IPS-NIHi11 (cell line): ENCODE measurements at places on chromosomes 11 and 22.

DNA sequence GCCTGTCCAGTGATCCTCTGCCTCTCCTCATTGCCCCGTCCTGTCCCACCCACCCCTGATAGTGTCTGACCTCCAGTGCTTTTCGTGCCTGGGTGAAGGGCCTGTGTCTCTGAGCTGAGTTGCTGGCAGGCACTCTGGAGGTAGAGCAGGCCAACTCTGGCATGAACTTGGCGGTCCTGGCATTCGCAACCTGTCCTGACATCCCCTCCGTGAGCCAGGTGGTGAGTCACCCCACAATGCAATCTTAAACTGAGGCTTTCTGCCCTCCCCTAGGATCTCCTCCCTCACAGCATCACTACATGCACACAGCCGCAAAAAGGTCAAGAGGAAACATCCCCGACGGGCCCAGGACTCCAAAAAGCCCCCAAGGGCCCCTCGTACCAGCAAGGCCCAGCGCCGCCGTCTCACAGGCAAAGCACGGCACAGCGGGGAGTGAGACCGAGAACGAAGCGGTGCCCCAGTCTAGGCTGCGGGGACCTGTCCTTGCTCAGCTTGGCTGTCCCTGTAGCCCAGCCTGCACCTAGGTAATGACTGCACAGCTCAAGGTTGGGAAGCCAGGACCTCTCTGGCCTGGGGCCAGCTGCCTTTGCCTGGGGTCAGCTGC lies 4.9 kb downstream of the NOL12 start:
- DNase-seq: no peak

- DNase-seq: no peak
These were observed 12.9 kb upstream of the CASTOR1 start for GRCh38 chr22:30301995-30302809.

GRCh38 chr11:95093548-95093947 lies 3.9 kb downstream of the ENDOD1 start:
- DNase-seq: no peak

DNA sequence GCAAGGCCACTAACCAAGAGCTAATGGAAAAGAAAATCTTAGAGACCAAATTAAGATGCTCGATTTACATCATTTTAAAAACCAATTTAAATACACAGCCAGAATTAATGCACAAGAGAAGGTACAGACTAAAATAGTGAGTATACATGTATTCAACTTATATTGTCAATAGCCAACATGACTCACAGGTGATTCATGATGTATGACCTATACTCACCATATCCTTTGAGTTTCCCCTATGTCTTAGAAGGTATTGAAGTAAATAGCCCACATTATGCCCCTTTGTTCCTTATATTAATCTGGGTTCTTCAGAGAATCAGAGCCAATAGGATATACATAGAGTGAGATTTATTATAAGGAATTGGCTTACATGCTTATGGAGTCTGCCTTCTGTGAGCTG lies 97.5 kb upstream of the ANO3 start:
- DNase-seq: no peak

GRCh38 chr11:118901494-118902335 lies 18.0 kb downstream of the CXCR5 start:
- no peak for DNase-seq

- no peak for DNase-seq
These were observed 16.0 kb upstream of the MIF start for GRCh38 chr22:23878219-23878618.

DNA sequence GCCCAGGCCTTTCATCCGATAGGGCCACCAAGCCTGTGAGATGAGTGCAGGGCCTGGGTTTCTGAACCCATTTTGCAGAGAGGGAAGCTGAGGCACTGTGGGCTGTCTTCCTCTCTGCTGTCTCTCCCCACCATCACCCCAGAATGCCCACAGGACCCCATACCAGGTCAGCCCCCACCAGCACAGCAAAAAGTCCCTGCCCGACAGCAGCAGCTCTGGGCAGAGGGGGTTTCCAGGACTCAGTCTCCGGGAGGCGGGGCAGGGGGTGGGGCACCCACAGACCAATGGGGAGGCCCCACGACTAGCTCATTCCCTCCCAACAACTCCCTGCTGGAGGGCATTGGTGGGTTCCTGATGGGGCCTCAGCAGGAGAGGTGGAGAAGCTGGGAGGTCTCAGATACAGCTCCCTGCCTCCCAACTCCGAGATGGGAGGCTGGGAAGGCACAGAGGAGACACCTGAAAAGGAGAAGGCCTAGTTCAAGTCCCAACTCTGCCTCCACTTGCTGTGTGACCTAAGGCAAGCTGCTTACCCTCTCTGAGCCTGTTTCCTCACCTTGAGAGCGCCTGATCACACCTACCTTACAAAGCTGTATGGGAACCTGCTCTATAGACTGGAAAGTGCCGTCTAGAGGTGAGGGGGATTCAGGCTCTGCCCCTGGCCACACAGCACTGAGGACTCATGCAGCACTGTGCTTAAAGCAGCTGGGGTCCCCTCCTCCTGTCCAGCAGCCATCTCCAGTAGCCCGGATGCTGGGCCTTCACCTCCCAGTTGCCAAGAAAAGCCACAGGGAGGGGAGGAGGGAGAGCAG lies 3.5 kb downstream of the CBX7 start:
- DNase-seq: peak; percentile 72

GRCh38 chr11:34680918-34681586 lies 60.2 kb downstream of the EHF start:
- DNase-seq: peak; percentile 20

DNA sequence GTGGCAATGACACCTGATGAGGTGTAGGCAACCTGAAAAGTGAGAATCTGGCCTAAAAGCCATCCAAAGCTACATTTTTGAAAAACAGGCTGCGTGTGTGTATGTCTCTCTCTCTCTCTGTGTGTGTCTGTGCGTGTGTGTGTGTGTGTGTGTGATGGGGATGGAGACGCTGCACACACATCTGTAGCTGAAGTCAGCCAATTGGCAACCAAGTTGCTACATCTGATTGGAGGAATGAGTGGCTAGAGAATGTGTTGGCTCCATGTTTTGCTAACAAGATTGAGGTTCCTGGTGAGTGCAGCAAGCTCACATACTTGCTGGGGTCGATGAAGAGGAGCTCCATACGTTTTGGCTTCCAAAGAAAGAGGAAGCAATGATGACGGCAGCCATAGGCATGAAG lies 311.4 kb upstream of the NCAM1 start:
- DNase-seq: no peak

DNA sequence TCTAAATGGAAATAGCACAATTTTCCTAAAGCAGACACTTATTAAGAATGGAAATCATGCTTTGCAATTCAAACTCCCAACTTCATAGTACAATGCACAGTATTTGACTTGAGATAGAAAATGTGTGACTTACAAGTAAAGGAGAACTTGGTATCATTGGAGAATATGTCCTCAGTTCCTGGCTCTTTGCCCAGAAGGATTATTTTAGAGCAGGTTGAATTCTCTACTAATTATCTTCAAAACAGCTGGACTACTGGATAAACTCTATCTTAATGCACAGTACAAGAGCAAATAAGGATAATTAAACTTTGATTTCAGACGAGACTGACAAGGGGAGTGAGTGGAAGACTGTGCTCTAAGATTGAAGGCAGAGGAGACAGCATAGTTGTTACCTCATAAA lies 839.4 kb downstream of the OPCML start:
- DNase-seq: no peak
